ENCODE measurements at places on chromosomes 6 and 20. TPM values are rescaled to one million over a fixed set of nuclear protein-coding genes. Genes with fewer than 3 reads are reported as not detected.

PLCG1 gene
- 143 TPM for total RNA-seq

SLC17A1 gene
- not detected for total RNA-seq

DSN1 gene
- total RNA-seq = 9.5 TPM

SMOC2 gene
- not detected for total RNA-seq

Data from kidney epithelial cell (primary cell).